Osteoblast (primary cell): ENCODE measurements at places on chromosomes 12 and 14. TPM values are rescaled to one million over a fixed set of nuclear protein-coding genes. Genes with fewer than 3 reads are reported as not detected.

Gene POLR3B
- total RNA-seq: 11.9 and 13.8 TPM in 2 replicates

- peaks cover 29% of the 10 kb centered on the region for H3K4me1 ChIP-seq
- DNase-seq: peak; percentile 77
- H3K27ac ChIP-seq: peak overlapping the region; percentile 80
- peak overlapping the region; percentile 99 for H3K4me3 ChIP-seq
- H3K36me3 ChIP-seq: no peaks in the 10 kb centered on the region
These were observed 795 bp downstream of the LMBR1L start for GRCh38 chr12:49109641-49110463.

- no peak for DNase-seq
- no peaks in the 10 kb centered on the region for H3K36me3 ChIP-seq
- H3K4me3 ChIP-seq: no peak overlapping the region
These were observed 62.5 kb downstream of the BCL2L14 start for GRCh38 chr12:12133259-12133658.

DNA sequence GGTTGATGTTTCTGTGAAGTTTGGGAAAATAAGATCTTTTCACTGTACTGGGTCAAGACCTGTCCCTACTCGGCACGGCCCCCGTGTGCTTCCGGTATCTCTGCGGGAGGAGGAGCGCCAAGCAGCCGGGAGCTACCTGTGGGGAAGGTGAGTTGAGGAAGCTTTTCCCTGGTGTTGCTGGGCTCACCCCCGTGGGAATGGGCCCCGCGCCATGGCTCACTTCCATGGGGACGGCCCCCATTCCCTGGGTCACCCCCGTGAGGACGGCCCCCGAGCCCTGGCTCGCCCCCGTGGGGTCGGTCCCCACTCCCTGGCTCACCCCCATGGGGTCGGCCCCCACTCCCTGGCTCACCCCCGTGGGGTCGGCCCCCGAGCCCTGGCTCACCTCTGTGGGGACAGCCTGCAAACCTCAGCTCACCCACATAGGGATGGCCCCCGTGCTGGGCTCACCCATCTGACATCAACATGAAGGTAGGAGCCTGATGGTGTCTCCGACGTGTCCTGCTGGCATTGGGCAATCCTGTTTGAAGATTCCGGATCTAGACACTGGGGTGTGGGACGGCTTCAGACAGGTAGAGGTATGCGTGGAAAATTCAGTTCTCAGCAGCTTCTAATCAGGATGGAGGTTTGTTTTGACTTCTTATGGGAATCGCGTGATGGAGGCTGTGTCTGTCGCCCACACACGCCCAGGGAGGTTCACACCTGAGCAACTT, 9.1 kb downstream of the LRCOL1 start:
- H3K4me1 ChIP-seq: peaks cover 9% of the 10 kb centered on the region
- no peak overlapping the region for H3K27ac ChIP-seq
- peaks cover 46% of the 10 kb centered on the region for H3K27me3 ChIP-seq
- no peaks in the 10 kb centered on the region for H3K36me3 ChIP-seq
- DNase-seq: no peak
- H3K4me3 ChIP-seq: peak overlapping the region; percentile 77

Gene KRT2
- total RNA-seq: not detected in 2 replicates

Gene LIN7A
- 6.5 and 11.5 TPM in 2 replicates for total RNA-seq

GRCh38 chr12:31318657-31319269, 7.2 kb downstream of the SINHCAF start:
- no peaks in the 10 kb centered on the region for H3K36me3 ChIP-seq
- H3K27me3 ChIP-seq: no peaks in the 10 kb centered on the region
- H3K4me3 ChIP-seq: no peak overlapping the region
- peaks cover 22% of the 10 kb centered on the region for H3K4me1 ChIP-seq
- DNase-seq: no peak

Gene ASCL1
- not detected in 2 replicates for total RNA-seq

Gene RNASE7
- total RNA-seq: not detected in 2 replicates

Gene RPGRIP1
- under 0.01 TPM in 1 of 2 replicates, not detected in the other for total RNA-seq

DNA sequence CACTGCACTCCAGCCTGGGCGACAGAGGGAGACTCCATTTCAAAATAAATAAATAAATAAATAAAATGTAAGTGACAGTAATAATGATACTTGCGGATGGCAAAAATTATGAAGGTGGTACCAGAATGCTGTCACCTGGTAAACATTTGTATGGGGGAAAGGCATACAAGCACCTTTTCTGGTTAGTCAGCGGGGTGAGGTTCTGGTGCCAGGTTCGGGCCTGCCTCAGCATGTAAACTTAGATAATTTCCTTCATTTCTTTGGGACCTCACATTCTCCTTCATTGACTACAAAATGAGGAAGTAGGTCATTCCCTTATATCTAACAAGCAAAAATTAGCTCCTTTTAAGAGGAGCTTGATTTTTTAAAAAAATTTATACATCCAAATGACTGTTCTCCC, 10.8 kb downstream of the VTI1B start:
- peaks cover 11% of the 10 kb centered on the region for H3K4me1 ChIP-seq
- no peak for DNase-seq
- no peak overlapping the region for H3K4me3 ChIP-seq
- no peaks in the 10 kb centered on the region for H3K27me3 ChIP-seq
- peaks cover 13% of the 10 kb centered on the region for H3K36me3 ChIP-seq
- no peak overlapping the region for H3K27ac ChIP-seq

GRCh38 chr14:99634443-99634842, 10.5 kb upstream of the HHIPL1 start:
- no peaks in the 10 kb centered on the region for H3K36me3 ChIP-seq
- peak; percentile 71 for DNase-seq
- H3K4me1 ChIP-seq: no peaks in the 10 kb centered on the region
- H3K4me3 ChIP-seq: no peak overlapping the region
- H3K27me3 ChIP-seq: no peaks in the 10 kb centered on the region
- no peak overlapping the region for H3K27ac ChIP-seq

GRCh38 chr14:66853311-66853710, 335.9 kb upstream of the GARIN2 start:
- no peak overlapping the region for H3K4me3 ChIP-seq
- DNase-seq: no peak
- H3K4me1 ChIP-seq: no peaks in the 10 kb centered on the region
- no peak overlapping the region for H3K27ac ChIP-seq
- H3K27me3 ChIP-seq: no peaks in the 10 kb centered on the region

DNA sequence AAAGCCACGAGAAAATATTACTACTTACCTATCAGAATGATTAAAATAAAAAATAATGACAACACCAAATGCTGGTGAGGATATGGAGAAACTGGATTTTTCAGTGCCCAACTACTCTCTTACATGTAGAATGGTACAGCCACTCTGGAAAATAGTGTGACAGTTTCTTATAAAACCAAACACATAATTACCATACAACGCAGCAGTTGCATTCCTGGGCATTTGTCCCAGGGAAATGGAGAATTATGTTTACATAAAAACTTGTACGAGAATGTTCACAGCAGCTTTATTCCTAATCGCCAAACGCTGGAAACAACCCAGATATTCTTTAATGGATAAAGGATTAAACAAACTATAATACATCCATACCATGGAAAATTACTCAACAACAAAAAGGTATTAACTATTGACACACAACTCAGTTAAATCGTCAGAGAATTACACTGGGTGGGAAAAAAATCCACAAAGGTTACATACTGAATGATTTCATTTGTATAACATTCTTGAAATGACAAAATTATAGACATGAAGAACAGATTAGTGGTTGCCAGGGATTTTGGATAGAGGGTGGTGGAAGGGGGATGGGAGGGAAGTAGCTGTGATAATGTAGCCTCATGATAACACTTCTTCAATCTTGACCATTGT, 35.4 kb downstream of the TAOK3 start:
- peaks cover 12% of the 10 kb centered on the region for H3K4me1 ChIP-seq
- peak overlapping the region; percentile 2 for H3K4me3 ChIP-seq
- no peaks in the 10 kb centered on the region for H3K36me3 ChIP-seq
- no peaks in the 10 kb centered on the region for H3K27me3 ChIP-seq
- peak overlapping the region; percentile 65 for H3K27ac ChIP-seq
- DNase-seq: peak; percentile 66

GRCh38 chr14:63725786-63726460, 1.9 kb downstream of the SGPP1 start:
- H3K36me3 ChIP-seq: no peaks in the 10 kb centered on the region
- peak; percentile 64 for DNase-seq
- H3K27ac ChIP-seq: no peak overlapping the region

DNA sequence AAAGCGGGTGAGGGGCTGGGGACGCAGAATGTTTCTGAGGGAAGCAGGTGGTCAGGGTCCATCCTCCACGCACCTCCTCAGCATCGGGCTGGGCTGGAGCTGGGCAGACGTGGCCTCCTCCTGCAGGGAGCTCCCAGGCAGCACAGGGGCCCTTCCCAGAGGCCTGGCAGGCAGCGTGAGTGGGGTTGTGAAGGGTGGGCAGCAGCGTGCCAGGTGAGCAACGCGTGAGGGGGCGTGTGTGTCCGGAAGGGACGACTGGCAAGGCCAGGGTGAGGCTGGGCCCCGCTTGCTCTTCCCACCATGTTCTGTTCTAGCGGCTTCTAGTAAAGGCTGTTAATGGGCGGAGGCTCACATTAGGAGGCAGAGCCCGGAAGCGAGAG, 17.1 kb downstream of the ANKRD9 start:
- H3K27ac ChIP-seq: no peak overlapping the region
- H3K4me3 ChIP-seq: no peak overlapping the region
- DNase-seq: peak; percentile 41
- H3K36me3 ChIP-seq: no peaks in the 10 kb centered on the region
- H3K4me1 ChIP-seq: no peaks in the 10 kb centered on the region
- H3K27me3 ChIP-seq: no peaks in the 10 kb centered on the region

GRCh38 chr12:76882367-76882766, 3.5 kb upstream of the CSRP2 start:
- H3K4me1 ChIP-seq: peaks cover 7% of the 10 kb centered on the region
- no peak overlapping the region for H3K27ac ChIP-seq
- H3K27me3 ChIP-seq: peaks cover 2% of the 10 kb centered on the region
- H3K4me3 ChIP-seq: no peak overlapping the region
- H3K36me3 ChIP-seq: no peaks in the 10 kb centered on the region

DNA sequence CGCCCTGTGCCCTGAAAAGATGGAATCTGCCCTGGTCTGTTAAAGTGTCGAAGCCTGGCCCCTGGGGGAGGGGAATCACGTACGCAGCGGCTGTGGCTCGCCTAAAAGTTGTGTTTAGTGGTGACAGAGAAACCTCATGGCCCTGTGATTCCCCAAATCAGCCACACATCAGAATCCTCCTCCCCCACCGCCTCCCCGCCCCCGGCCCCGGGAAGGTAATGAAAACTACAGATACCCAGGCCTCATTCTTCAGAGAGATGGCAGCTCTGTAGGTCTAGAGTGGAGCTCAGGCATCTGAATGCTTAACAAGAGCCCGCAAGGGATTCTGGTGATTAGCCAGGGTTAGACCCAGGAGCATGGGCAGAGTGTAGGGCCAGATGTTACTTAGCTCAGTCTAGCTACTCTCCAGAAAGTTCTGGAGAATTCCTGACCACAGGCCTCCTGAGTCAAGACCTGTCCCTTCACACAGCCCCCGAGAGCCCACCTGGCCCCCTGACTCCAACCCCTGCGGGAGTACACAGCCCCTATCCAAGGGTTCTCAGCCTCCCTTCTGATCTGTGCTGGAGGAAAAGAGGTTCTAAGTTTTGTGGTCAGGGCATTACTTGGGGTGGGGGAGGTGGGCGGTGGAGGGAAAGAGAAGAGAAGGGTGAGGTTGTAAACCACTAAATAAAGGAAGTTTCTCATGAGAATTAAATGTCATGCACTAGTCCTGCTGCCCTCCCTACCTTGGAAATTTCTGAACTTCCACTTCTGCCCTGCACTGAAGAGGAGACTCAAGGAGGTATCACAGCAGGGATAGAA, 114.8 kb downstream of the PLXNC1 start:
- H3K4me1 ChIP-seq: peaks cover 23% of the 10 kb centered on the region
- H3K27ac ChIP-seq: peak overlapping the region; percentile 70
- DNase-seq: peak; percentile 65
- peak overlapping the region; percentile 85 for H3K4me3 ChIP-seq
- H3K27me3 ChIP-seq: no peaks in the 10 kb centered on the region
